ENCODE measurements at places on chromosomes 2 and 18.
A peak's percentile ranks its signal among the peaks of the same experiment; 100 is the strongest.

GRCh38 chr2:108612514-108613183 lies 78.4 kb downstream of the LIMS1 start:
- DNase-seq = peak; percentile 36

GRCh38 chr2:207041786-207042554 lies 102.7 kb downstream of the CPO start:
- DNase-seq = no peak

DNA sequence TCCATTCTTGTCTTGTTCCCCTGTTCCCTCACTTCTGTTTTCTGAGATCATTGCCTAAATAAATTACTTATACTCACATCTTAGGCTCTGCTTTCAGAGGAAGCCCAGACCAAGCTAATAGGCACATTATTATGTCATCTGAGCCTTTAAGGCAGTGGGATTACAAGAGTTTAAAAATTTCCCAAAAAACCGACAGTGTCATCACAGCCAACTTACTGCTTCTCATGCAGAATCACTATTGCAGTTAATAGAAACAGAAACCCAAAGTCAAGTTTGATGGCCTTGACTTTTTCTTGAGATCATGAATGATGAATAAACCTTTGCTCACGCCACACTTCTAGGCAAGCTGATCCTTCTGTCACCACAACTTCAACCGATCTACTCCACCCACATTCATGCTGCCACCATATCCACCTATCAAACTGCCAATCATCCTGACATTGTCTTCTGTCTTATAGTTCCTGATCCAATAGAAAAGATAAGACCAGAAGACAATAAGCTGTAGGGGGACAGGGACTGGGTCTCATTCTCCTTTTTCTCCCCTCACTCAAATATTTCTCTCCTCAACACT lies 142.7 kb upstream of the CREB1 start:
- DNase-seq = no peak

DNA sequence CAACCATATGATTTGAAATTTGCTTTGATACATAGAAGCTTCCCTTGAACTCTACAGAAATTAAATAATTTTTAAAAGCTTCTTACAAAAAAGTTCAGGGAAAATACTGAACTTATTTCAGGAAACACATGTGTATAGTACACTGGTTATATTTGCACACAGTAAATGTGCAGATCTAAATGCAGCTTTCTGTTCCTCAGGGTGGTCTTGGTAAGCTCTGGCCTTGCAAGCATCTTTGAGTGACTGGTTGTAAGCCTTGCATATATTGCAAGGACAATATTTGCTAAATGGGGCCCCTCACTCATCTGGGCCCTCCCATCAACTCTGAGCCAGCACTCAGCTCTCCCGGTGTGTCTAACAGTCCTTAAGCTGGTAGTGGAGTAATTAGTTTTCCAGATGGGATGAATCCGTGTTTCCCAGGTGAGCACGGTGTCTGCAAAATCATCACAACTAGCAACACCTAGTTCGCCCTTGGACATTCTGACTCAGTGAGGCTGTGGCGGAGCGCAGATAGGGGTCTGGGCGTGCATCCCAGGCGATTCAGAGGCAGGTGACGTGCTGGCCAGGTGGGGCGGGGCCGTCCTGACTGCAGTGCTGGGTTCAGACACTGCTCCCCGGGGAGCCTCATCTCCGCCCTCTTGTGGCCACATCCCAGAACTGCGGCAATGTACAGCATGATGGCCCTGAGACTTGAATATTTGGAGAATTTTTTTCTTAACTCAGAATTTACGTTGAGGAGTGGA lies 149.6 kb downstream of the MBP start:
- peak; percentile 85 for DNase-seq

GRCh38 chr2:160489111-160489510 lies 4.5 kb downstream of the RBMS1 start:
- DNase-seq = no peak

Measured in stimulated activated CD4-positive, alpha-beta T cell treated with anti-CD3 and anti-CD28 coated beads, Interleukin-12 subunit alpha, Interleukin-12 subunit beta, amount 100 ng/mL, for 4 hours (primary cell).